GM12891 (cell line): ENCODE measurements at places on chromosomes 16 and 17.

DNA sequence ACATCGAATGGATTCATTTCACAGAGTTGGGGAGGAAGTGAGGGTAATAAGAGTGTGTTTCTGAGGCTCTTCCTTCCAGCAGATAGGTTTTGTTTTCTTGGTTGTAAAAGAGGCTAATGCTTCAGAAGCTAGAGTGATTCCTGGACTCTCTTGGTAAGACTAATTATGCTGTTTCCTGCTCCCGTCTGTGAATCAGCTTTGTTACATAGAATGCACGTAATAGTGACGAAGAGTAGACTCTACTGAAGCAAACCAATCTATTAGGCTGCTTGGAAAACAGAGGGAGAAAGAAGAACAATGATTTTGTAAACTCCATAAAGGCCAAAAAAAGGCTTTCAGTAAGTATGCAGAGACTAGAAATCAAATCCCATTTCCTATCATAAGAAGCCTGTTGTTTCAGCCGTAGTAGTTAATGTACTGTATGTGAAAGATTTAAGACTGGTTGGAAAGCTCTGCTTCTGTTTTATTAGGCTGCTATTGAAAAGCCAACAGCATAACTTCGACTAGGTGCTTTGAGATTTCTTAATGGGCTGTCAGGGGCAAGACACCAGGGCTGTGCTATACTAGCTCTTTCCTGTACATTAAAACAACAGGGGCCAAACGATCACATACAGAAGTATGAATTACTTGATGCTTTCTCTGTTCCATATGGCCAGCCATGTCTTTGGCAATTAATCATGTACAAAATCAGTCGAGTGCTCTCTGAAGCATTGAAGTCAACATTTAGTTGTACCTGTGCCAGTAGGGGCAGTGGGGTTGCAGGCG, 219.0 kb downstream of the FTO start:
- DNase-seq: no peak

GRCh38 chr17:2850991-2851390, 54.8 kb downstream of the RAP1GAP2 start:
- DNase-seq: no peak

GRCh38 chr16:56420613-56421012, 4.7 kb downstream of the AMFR start:
- DNase-seq: no peak

DNA sequence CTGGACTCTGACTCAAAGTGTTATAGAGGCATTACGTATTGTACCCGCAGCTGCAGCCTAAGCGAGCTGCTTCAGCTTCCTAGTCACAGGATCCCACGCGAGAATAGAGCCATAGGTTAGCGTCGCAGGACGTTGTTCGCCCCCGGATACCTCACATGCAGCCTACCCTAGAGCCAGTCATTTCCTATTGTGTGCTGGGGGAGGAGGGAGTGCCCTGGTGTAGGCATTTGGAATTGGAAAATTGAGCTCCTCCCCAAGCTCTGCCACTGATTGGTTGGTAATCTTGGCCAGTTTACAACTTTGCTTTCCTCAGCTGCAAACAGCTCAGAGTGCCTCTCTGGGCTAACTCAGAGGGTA, 530 bp downstream of the NAA60 start:
- no peak for DNase-seq

DNA sequence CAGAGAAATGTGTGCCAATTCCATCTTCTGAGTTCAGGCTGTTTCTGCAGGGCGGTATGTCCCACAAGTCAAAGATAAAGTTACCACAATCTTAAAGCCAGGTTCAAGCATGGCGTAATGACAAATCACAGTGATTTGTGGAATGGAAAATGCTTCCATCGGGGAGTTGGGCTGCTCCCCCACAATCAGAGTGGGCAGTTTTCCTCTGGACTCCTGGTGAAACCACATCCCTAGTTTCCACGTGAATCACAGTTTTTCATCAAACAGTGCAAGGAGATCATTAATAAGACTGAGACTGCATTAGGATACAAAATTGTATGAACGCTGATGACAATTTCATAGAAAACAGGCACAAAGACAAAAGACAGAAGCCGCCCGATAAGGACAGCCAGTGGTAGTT, 3.6 kb downstream of the LITAF start:
- DNase-seq: no peak

DNA sequence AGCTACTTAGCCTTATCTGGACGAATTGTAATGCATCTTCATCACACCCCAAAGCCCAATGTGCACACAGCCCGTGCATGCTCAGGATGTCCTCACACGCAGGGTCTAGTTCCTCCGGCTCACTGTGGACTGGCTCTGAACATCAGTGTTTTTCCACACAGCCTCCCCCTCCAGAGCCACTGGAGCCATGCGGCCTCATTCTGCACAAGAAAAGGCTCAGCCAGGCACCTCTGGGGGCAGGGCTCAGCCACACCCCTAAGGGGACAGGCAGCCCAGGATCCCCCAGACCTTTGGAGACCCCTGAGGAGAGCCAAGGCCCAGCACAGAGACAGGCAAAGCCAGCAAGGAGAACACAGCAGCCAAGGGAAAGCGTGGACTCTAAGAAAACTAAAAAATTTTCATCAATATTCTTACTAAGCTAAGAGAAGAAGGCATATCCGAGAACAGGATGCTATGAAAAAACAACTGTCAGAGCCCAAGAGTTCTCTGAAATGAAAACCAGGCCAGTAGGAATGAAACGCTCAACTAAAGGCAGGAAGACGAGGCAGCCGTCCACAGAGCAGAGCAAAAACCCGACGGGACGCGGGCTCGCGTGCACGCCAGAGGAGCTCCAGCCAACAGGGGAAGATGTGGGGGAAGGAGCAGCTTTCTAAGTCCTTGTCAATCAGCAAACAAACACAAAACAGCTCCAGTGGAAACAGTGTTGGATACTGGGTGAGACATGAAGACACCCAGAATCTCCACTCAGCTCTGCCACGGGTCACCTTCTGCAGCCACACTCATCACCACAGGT, 34.5 kb downstream of the MAP1LC3B start:
- DNase-seq: no peak

GRCh38 chr16:66364117-66364958, 2.2 kb upstream of the CDH5 start:
- DNase-seq: no peak

- peak; percentile 34 for DNase-seq
These were observed 13.5 kb downstream of the PSMD7 start for GRCh38 chr16:74309789-74310781.

DNA sequence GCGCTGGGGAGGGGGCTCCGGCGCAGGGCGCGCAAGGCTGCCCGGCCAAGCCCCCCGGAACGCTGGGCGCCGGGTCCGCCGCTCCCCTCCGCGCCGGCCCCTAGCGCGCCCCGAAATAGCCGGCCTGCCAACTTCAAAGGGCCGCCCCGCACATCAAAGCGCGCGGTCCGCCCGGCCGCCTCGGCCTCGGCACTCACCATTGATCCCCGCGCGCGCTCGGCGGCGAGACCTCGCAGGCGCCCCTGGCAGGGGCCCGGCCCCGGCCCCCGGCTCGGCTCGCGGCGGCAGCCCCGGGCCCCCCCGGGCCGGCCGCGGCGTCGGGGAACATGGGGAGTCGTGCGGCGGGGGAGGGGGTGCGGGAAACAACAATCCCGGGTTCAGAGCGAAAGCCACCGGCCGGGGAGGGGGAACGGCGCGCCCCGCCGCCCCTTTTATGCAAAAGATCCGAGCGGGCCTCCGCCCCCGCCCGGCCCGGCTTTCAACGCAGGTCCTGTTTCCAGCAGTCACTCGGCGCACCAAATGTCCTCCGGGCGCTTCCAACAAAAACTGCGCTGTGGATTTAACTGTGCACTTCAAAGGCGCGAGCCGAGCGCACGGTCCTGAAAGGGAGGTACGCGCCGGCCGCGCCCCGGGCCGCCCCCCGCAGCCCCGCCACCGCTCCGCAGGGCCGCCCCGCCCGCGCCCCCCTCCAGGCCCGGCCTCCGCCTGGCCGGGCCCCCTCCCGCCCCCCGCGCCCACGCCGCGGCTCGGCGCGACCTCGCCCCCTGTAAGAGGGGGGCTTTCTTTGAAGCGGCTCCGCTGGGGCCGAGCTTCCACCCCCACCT, 608 bp downstream of the AXIN2 start:
- DNase-seq: peak; percentile 54

DNA sequence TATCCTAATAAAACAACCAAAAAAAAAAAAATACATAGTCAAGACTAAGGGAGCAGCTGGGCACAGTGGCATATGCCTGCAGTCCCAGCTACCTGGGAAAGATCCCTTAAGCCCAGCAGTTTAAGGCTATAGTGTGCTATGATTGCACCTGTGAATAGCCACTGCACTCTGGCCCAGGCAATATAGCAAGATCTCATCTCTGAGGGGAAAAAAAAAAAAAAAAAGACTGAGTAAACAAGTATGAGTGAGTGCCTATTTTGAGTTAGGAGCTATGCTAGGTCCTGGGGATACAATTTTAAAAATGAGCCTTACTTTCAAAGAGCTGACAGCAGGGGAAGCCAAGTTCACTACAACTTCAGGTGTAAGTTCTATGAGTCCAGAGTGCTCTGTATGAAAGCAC, 55.4 kb downstream of the GRB2 start:
- DNase-seq: no peak

GRCh38 chr17:80881306-80881705, 110.3 kb upstream of the CHMP6 start:
- no peak for DNase-seq

- DNase-seq: no peak
These were observed 13.6 kb upstream of the RASD1 start for GRCh38 chr17:17509601-17510425.

DNA sequence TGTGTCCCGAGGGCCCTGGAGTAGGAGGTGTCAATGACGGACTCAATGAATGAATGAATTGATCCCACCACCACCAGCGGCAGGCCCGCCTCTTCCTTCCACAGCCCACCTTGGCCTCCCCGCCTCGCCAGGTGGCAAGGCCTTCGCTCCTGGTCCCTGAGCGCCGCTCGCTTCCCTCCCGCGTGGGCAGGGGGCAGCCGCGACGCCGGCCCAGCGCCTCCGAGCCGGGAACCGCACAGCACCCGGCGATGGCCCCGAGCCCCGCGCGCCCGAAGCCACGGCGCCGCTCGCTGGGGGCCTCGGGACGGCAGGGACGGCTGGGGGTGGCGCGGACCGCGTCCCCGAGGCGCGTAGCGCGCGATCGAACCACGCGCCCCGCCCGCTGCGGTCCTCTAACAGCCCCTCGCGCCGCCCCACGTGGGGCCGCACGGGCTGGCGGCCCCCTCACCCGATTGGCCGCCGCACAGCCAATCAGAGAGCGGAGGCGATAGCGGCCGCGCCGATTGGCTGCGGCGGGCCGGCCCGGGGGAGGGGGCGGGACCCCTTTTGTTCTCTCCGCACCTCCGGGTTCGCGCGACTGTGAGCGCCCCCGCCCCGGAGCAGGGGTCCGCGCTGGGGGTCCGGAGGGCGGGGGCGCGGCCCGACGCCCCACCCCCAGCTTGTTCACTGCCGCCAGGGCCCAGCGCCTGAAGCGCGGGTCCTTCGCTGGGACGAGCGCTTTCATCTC, 31.4 kb downstream of the ACTG1 start:
- DNase-seq: no peak

DNA sequence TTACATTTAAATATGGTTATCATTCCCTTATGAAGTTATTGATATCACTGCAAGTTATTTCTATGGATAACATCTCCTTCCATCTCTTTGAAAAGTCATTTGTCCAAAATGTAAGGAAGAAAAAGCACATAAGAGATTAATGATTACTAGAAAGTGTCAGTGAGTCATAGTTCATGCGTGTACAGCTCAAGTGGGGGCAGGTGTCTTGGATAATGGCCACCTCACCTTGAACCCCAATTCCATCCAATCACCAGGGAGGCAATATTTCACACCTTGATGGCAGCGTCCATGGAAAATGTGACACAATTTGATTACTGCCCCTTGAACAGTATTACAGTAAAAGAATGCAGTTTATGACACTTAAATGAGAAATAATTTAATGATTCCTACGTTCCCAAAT, 358.3 kb upstream of the SOX9 start:
- DNase-seq: no peak

DNA sequence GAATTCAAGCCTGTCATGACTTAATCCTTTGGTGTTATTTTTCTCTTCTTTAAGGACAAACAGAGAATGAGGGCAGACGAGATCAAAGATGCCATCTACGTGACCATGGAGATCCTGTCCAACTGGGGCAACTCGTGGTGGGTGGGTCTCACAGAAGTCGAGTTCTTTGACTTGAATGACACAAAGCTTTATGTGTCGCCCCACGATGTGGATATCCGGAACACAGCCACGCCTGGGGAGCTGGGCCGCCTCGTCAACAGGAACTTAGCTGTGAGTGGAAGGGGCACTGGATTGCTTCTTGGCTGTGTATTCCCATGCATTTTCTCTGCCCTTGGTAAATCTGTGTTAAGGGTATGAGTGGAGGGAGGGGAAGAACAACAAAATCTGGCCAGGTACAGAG, 158.7 kb downstream of the KATNIP start:
- no peak for DNase-seq

- no peak for DNase-seq
These were observed 5.1 kb downstream of the CACNG5 start for GRCh38 chr17:66840061-66840460.

DNA sequence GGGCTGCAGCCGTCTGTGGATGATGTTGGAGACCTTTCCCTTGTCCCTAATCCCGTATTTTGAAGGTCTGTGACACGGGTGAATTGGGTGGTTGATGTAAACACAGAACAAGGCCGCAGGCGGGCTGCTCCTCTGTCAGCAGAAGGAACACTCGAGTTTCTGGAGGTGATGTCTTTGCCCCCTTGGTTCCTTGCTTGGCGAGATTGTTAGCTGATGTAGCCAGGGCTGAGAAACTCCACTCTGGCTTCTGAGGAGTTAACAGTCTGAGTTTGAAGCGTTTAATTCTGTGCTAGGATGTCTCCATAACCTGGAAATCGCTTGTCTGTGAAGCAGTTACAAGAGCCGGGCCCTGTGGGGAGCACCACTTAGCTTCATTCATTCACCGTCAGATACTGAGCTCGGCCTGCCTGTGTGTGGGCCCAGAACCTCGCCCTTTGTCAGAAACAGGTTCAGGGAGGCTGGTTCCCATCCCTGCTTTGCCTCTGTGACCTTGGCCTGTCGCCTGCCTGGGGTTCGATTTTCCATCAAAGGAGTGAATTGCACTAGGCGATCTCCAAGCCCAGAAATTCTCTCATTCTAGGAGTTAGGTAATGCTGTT, 1.3 kb downstream of the MAPK8IP3 start:
- DNase-seq: no peak

GRCh38 chr17:17758941-17759563, 77.7 kb downstream of the SREBF1 start:
- DNase-seq: no peak

GRCh38 chr17:31842195-31843069, 16.6 kb downstream of the COPRS start:
- DNase-seq: peak; percentile 59

- DNase-seq: no peak
These were observed 59.9 kb downstream of the FBXL20 start for GRCh38 chr17:39341541-39341940.

GRCh38 chr17:44848257-44848795, 643 bp downstream of the HIGD1B start:
- no peak for DNase-seq

DNA sequence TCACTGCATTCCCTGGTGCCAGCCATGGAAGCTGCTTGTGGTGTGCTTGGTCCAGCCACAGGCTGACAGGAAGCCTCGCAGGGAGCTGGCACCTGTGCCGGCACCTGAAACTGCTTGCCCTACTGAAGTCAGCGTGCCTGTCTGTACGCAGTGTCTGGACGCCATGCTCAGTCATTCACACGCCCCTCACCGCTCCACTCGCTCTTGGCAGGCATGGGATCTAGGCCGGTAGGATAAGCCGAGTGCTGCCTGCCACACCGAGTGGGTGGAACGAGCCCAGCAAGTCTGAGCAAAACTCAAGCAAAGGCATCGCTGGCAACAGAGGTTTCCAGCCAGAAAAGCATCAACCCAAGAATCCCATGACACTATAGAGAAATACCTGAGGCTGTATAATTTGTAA, 350.6 kb downstream of the CDH11 start:
- DNase-seq: no peak
